ENCODE measurements at places on chromosomes 7 and 10.

GRCh38 chr7:46838463-46838862 is 743.4 kb downstream of the TNS3 start:
- DNase-seq: no peak

GRCh38 chr10:97024168-97025073 is 161.3 kb downstream of the SLIT1 start:
- DNase-seq: no peak

DNA sequence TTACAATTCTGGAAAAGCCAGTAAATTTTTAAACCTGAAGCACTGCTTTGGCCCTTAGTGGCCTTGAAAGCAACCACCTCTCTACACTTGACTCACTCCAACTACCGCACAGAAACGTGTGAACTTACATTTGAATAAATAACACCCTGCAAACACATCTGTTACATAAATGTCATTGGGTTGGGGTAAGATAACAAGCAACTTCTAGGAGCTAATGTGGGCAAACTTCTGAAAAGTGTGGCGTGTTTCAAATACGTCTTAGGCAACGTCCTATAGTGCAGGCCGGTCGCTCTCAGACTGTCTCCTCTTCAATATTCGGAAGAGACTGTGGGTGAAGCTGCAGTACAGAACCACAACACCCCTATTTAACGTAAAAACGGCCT is 474 bp downstream of the ORC5 start:
- DNase-seq: no peak

- DNase-seq: no peak
Observed at GRCh38 chr7:142787034-142787768, 16.4 kb downstream of the PRSS2 start.

GRCh38 chr10:35346248-35346647 is 9.9 kb downstream of the CCNY start:
- no peak for DNase-seq

GRCh38 chr7:52413051-52413450 is 622.4 kb upstream of the POM121L12 start:
- no peak for DNase-seq

GRCh38 chr7:68245688-68246087 is 1249.1 kb downstream of the TYW1 start:
- no peak for DNase-seq

All from iPS DF 6.9 (cell line).